ENCODE measurements at places on chromosomes 3 and 15.

DNA sequence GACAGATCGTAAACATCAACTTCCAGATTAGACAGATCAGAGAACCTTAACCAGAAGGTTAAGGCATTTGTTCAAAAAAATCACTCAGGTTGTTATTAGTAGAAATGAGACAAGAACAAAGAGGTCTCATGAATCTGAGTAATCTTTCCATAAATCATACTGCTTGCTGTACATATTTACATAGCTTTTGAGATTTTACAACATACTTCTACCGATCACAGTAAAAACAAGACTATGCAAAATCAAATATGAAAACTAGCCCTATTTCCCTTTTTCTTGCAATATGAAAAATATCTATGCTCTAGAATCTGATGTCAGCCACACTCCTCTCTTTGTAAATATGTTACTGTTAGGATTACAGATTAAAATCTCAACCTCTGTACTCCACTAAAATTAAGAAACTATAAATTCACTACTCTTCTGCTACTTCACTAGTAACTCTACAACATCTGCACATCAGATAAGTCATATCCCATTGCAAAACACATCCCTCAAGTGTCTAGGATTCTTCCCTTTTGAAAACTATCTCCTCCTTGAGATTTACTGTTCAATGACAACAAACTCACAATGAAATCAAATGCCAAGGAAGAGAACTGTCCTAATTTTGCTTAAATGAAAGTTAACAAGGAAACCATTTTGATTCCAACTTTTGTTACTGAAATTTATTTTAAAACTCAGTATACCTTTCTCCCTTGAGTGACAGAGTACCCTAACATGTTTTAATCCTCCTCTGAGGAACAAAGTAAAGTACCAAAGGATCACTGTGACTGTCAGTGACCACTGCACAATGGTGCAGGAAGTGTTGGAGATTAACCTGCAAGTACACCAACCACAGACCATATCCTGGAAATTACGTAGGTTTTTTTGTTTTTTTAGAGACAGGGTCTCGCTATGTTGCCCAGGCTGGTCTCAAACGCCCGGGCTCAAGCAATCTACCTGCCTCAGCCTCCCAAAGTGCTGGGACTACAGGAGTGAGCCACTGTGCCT, 12.8 kb downstream of the DCUN1D1 start:
- DNase-seq = no peak

- DNase-seq = no peak
These were observed 313.5 kb upstream of the TBL1XR1 start for GRCh38 chr3:177510693-177511216.

- no peak for DNase-seq
These were observed 50.6 kb upstream of the SLC7A14 start for GRCh38 chr3:170636400-170636973.

DNA sequence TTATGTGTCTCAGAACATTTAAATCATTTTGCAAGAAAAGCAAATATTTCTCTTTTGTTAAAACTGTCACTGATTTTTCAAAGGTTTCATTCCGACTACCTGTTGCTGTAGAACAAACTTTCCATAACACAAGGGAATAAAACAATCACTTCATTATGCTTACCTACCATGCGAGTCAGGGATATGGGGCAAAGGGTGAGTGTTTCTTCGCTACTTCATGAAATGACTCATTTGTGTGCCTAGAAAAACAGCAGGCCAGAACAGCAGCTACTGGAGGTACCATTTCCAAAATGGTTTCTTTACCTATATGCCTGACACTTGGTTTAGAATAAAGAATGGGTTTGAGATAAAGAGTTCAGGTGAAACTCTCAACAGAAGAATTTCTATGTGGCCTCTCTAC, 712.5 kb downstream of the PLOD2 start:
- DNase-seq = no peak

DNA sequence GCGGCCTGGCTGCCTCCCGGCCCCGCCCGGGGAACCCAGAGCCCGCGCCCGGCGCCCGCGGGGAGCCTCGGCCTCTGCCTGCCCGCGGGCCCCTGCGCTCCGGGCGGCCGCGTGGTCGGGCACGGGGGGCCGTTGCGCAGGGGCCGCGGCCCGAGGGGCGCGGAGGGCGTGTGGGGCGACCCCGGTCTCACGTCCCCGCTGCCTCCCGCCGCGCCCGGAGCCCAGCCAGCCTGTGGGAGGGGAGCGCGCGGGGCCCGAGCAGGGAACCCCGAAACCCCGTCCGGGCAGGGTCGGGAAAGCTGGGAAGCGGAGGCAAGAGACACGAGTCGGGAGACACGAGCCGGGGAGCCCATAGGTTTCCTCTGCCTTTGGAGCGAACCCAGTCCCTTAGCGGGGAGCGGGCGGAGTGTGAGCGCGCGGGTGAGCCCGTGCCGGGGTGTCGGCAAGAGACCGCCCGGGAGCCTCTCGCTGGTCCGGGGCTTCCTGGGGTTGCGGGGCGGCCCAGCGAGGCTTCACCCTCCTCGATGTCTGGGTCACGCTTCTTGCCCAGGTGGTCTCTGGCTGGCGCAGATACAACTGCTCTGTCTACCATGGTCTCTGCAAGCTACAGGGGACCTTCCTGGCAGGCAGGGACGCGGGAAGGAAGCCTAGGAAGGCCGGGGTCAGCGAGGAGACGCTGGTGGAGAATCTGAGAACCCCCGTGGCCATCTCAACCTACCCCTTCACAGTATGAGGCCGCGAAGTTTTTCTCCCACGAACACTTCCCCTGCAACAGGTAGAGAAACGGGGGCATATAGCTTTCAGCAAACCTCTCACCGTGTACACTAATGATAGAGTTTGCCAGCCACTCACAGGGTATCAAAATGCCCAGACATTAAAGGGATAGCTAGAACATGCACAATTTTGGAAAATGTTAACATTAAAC, 586 bp downstream of the LRRK1 start:
- DNase-seq = no peak

DNA sequence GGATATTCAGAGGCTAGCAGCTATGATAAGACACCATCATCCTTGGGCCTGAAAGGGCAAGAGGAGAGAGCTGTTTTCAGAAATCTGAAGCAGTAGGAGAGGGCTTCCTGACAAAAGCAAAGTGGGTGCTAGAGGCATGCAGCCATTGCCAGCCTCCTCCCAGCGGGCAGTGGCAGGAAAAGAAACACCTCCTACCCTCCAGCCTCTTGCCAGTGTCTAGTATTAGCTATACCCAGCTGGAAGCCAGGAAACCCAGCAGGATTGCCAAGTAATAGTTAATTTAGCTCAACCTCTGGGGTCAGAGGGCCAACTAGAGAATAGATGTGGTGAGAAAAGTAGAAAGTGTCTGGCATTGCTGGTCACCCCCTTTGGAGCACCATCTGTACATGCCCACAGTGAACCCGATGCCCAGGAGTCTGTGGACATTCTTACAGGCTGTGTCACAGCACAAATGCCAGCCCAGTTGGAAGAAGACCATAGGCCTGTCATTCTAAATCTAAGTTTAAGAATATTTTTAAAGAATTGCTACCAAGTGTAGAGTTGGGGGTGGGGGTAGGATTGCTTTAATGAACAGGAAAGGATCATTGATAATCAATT, 85.3 kb downstream of the HCN4 start:
- no peak for DNase-seq

DNA sequence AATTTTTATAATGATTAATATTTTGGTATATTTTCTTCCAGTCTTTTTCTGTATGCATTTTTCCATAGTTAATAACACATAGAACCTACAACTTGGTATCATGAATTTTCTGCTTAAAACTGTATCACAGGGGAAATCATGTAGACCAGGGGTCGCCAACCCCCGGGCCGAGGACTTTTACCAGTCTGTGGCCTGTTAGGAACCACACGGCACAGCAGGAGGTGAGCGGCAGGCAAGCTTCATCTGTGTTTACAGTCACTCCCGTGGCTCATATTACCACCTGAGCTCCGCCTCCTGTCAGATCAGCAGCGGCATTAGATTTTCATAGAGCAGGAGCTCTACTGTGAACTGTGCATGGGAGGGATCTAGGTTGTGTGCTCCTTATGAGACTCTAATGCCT, 54.7 kb downstream of the RPL22L1 start:
- no peak for DNase-seq

GRCh38 chr15:62928242-62928999, 114.1 kb upstream of the TPM1 start:
- DNase-seq = no peak

- no peak for DNase-seq
These were observed 101.6 kb downstream of the OXNAD1 start for GRCh38 chr3:16366581-16366980.

DNA sequence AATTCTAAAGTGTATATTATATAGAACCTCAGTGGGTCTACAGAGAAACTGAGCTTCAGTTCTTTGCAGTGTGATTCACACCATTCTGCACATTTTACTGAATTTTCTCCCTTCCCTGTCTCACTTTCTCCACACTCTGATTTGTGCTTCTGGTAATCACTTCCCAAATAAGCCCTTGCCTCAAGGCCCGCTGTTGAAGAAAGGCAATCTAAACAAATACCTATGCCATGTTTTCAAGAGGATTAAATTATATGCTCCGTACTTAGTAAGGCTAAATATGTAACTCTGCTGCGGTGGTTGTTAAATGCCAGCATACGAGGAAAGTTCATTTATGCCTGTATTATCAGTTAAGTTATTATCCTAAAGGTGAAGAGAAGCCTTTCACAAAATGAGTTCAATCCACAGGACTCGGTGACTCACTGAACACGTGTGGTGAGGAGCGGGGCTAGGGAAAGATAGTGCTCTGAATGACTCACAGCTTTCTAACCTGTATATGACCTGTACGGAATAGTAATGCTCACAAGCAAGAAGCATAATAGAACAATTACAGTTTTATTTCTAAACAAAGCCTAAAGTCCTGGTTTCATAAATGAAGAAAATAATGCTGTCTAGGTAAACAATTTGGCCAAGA, 25.1 kb downstream of the CNTN6 start:
- no peak for DNase-seq

- DNase-seq = no peak
These were observed 74.7 kb downstream of the MLH1 start for GRCh38 chr3:37068031-37068430.

GRCh38 chr3:69082805-69083204, 1.9 kb upstream of the ARL6IP5 start:
- no peak for DNase-seq

GRCh38 chr3:53668872-53669271, 174.5 kb downstream of the CACNA1D start:
- DNase-seq = no peak

DNA sequence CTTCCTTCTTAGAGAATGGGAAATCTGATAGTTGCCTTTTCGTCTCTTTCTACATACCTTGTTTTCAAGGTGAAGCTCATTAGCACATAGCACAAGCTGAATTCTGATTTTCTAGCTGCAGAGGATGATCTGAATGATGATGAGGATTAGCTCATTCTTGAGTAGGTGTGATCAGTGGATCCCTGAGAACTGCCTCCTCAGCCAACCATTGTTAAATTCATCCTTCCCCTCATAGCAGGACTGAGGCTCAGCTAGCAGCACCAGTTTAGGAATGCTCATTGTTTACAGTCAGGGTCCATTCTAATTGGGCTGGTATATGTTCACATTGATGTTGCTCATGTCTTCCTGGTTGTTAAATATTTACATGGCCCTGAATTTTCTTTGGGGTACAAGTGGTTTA, 299.9 kb upstream of the MME start:
- DNase-seq = no peak

DNA sequence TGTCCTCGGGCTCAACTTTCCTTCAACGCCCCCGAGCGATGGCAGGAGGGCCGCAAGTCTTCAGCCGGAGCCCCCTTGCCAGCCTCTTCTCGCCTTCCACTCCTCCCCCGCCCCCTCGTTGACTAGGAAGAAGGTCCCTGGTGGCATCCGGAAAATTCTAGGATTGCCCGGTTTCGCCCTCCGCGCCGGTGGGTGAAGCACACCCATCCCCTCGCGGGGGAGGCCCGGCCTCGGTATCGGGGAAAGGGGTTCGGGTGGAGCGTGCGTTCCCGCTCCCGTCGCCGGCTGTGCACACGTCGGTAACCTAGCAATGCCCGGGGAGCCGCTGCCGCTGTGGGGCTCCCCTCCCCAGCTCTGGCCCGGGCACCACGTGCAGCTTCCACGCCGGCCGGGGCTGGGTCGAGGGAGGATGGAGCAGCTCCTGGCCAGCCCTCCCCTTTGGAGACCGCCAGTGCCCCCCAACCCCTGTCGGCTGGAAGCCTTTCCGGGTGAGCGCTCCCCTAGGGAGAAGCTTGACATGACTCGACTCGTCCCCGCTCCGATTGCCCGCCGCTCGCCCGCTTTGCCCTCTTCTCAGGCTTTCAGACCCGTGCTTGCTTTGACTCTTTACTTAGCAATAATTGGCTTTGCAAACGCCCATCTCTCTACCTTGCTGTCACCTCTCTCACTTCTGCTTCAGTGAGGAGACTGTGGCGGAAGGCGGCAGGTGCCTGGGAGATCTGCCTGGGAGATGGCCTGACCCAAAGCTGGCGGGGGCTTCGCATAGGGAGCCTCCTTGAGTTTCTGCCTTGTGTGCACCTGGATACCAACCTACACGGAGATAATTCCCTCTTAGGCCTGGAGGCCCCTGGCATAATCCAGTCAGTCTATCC, 1.3 kb downstream of the CACNA1D start:
- peak; percentile 31 for DNase-seq

GRCh38 chr3:183871541-183871940, 13.1 kb downstream of the PARL start:
- no peak for DNase-seq

GRCh38 chr3:129445471-129445870, 5.4 kb downstream of the IFT122 start:
- DNase-seq = no peak

DNA sequence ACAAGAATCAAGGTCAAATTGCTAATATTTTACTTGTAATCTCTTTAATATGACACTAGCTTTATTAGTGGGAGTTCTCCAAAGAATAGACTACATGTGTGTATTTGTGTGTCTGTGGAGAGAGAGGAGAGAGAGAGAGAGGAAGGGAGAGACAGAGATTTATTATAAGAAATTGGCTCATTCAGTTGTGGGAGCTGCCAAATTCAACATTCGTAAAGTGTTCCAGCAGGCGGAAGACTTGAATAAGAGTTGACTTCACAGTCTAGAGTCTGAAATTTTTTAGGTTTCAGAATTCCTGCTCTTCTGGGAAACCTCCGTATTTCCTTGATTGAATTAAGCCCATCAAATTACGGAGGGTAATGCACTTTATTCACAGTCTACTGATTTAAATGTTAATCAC, 4.7 kb upstream of the CLDN1 start:
- DNase-seq = no peak

GRCh38 chr3:138081371-138082084, 33.9 kb downstream of the DZIP1L start:
- DNase-seq = no peak
